ENCODE measurements at places on chromosomes 4 and X. TPM values are rescaled to one million over a fixed set of nuclear protein-coding genes. Genes with fewer than 3 reads are reported as not detected.

DNA sequence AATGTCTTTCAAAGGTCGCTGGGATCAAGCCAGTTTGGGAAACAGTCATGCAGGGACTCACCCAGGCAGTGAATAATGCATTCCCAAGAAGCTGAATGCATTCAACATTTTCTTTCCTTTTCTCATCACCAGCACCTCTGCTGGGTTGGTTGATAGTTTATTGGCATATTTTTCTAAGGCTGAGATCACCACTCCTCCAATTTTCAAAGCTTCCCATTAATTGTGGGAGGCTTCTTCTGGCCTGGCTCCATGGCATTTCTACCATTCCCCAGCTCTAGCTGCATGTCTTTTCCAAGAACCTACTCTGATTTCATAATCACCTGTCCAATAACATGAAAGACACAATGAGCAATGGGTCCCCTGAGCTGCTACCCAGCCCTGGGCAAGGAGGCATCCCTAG, 35.8 kb downstream of the CHRDL1 start:
- H3K4me3 ChIP-seq, result no peak overlapping the region
- H3K27me3 ChIP-seq, result no peaks in the 10 kb centered on the region
- no peaks in the 10 kb centered on the region for H3K4me1 ChIP-seq

DNA sequence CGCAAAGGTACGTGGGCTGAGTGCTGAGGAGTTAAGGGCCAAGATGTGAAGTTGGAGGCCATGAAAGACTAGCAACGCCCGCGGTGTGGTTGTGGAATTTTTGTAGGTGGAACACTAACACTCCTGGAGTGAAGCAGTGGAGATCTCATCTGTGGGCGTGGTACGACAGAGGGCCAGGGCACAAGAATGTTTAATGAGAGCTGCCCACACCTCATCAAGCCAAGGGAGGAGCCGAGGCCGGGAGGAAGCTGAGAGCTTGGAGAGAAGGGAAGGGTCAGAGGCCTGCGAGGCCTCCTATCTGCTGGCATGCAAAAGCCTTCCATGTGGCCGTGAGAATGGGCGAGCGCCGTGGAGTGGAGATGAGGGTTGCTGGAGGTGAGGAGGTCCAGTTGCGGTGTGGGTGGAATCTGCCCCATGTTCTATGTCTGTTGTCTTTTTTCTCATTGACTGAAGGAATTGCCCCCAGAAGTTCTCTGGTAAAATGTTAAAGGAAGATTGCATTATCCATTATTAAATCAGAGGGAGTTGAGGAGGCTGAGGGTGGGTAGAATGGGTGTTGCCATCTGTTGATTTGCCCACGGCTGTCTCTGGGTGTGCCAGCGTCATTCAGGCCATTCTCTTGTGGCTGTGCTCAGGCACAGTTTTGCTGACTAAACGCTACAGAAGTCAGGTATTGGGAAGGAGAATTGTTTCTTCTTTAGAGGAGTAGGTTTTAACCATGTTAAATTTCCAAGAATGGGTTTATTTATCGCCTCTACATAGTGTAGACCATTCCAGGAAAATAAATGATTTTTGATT, 19.8 kb downstream of the SNX25 start:
- no peaks in the 10 kb centered on the region for H3K36me3 ChIP-seq
- no peaks in the 10 kb centered on the region for H3K27me3 ChIP-seq
- no peaks in the 10 kb centered on the region for H3K4me1 ChIP-seq
- H3K4me3 ChIP-seq, result no peak overlapping the region

GRCh38 chrX:15350329-15350996, 15.1 kb upstream of the PIGA start:
- H3K4me3 ChIP-seq, result no peak overlapping the region
- no peaks in the 10 kb centered on the region for H3K27me3 ChIP-seq
- H3K27ac ChIP-seq, result no peak overlapping the region
- no peaks in the 10 kb centered on the region for H3K36me3 ChIP-seq
- H3K4me1 ChIP-seq, result no peaks in the 10 kb centered on the region

Gene HTN1
- not detected for total RNA-seq

GRCh38 chrX:13763489-13763888, 28.9 kb downstream of the OFD1 start:
- no peak for DNase-seq
- H3K4me1 ChIP-seq, result no peaks in the 10 kb centered on the region
- no peaks in the 10 kb centered on the region for H3K27me3 ChIP-seq
- H3K36me3 ChIP-seq, result peaks cover 56% of the 10 kb centered on the region
- H3K4me3 ChIP-seq, result no peak overlapping the region

DNA sequence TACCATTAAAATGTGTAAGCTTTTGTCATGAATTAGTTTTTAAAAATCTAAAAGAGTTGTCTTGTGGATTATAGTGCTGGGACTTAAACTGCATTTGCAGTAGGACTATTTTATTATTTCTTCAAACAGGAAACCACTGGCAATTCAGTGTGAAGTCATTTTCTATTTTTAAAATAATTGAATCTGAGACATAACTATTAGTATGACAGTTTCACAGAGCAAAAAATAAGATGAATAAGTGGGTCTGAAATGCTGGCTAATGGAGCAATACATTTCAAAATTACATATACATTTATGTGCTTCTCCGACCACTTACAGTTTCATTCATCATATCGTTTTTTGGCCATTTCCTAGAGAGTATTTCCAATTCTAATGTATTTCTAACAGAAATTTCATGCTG, 75.3 kb upstream of the RAPGEF2 start:
- no peaks in the 10 kb centered on the region for H3K4me1 ChIP-seq
- no peaks in the 10 kb centered on the region for H3K36me3 ChIP-seq
- DNase-seq, result no peak
- no peak overlapping the region for H3K27ac ChIP-seq

DNA sequence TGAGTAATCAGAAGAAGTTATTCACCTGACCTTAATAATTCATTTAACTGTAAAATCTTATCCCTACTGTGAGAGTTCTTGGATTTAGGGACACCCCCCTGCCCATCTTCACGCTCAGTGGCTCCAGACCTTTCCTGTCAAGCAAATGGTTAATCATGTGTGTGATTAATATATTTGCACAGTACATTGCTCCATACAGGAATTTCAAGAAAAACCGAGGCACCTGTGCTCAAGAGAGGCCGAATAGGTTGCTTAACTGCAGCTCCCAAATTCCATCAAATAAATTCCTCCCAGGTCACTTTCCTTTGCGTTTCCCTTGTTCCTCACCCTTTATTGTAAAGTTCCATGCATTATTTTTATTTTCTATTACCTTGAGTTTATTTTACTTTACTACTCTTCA, 119.5 kb downstream of the STOX2 start:
- peaks cover 12% of the 10 kb centered on the region for H3K4me1 ChIP-seq
- no peak overlapping the region for H3K27ac ChIP-seq
- no peaks in the 10 kb centered on the region for H3K36me3 ChIP-seq
- DNase-seq, result no peak
- no peak overlapping the region for H3K4me3 ChIP-seq
- no peaks in the 10 kb centered on the region for H3K27me3 ChIP-seq

Gene CT45A10
- total RNA-seq, result not detected
